ENCODE measurements at places on chromosomes 16 and 17.

DNA sequence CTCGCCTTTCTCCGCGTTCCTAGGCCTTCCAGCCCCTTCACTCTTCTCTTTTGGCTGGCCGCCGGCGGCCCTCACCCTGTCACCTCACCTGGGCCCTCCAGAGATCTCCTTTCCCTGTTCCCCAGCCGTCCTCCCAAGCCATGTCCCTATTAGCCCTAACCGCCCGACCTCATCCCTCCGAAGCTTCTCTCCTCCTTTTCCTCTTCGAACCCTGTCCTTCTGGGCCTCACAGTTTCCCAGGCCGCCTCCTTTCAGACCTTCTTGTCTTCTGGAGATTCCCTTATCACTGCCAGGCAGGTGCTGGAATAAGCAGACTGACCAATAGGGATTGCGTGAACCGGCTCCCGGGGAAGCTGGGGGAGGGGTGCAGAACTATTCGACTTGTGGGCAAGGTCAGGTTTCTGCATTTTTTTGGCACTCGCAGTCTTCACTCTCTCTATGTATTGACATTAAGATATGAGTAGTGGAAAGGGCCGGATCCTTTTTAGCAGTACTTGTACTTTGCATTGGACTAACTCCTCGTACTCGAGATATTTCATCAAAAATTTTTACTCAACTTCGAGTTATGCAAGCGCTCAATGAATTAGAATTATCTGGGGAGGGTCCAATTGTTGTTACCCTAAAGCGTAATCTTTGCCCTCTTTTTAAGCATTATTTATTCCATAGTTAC is 690 bp downstream of the RHOT1 start:
- no peak for DNase-seq

GRCh38 chr17:7005716-7006115 is 6.7 kb upstream of the RNASEK start:
- DNase-seq = no peak

DNA sequence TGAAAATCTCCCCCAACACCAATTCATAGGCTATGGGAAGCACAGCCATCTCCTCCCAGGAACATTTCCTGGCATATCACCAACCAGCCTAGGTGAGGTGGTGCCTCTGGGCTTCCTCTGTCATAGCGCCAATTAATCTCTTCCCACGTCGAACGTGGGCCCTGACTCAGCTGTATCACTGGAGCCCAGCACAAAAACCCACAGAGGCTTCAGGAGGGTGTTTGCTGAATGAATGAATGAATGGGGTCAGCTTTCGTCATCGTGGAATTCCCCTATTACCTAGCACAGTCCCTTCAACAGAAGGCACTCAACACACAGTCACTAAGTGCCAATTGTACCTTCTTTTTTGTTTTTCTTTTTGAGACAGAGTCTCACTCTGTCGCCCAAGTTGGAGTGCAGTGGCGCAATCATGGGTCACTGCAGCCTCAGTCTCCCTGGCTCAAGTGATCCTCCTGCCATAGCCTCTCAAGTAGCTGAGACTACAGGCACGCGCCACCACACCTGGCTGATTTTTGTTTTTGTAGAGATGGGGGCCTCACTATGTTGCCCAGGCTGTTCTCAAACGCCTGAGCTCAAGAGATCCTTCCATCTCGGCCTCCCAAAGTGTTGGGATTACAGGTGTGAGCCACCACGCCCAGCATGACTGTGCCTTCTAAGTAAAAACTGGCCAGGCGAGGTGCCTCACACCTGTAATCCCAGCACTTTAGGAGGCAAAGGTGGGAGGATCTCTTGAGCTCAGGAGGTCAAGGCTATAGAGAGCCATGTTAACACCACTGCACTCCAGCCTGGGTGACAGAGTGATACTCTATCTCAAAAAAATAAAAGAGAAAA is 4.1 kb downstream of the ZNF688 start:
- no peak for DNase-seq

- no peak for DNase-seq
Measured at GRCh38 chr17:50326831-50327364, 19.0 kb upstream of the XYLT2 start.

- DNase-seq = no peak
Measured at GRCh38 chr16:16183562-16183961, 39.7 kb downstream of the ABCC6 start.

DNA sequence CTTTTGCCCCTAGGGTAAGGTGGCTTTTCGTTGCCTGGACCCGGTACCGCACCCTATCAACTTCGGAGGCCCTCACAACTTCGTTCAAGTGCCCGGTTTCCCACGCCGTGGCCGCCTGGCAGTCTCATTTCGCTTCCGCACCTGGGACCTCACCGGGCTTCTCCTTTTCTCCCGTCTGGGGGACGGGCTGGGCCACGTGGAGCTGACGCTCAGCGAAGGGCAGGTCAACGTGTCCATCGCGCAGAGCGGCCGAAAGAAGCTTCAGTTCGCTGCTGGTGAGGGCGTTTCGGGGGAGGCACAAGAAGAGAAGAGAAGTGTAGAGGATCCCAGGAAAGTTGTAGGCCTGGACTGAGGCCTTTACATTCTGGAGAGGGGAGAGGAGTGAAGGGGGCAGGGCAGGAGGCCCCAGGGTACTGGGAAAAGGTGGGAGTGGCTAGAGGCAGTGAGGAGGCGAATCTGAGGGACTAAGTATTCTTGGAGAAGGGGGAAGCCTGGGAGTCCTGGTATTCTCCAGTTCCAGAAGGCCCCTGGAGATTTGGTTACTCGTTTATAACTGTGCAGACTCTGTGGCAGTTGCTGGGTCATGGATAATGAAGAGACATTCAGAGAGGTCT is 5.5 kb downstream of the CNTNAP1 start:
- no peak for DNase-seq

GRCh38 chr16:9645911-9646310 is 536.3 kb downstream of the GRIN2A start:
- no peak for DNase-seq

DNA sequence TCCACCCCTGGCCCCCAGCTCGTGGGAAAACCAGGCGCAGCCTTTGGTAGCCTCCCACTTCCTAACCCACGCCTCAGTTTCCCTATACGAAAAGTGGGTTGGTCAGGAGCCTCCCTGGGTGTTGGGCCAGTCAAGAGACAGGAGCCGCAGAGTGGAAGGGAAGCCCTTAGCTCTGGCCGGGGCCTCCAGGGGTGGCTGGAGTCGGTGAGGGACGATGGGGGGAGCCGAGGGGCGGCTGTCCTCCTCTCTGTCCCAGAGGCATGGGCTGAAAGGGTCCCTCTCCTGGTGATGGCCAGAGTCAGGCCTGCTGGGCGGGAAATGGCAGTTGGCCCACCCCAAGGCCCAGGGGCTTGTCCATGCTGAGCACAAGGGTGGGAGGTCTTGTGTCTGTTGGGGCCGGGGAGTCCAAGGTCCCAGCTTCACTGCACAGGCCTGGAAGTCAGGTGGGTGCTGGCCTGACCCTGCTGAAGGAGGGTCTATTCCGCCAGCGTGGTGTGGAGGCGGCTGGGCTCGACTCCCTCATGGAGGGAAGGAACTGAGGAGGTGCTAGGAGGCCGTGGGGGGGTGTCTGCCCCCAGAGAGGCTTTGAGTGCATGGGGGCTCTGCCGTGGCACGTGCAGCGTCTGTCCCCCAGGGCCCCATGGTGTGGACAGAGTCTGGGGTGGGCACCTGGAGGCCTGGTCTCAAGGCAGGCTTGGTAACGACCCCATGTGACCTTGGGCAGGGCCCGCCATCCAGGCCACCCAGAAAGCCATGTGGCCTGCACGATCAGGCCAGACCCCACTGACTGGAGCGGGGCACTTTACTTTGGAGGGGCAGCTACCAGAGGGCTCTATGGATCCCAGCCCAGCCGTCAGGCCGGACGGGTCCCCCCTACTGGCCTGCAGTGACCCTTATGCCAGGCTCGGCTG is 1.1 kb downstream of the SLC16A3 start:
- DNase-seq = no peak

DNA sequence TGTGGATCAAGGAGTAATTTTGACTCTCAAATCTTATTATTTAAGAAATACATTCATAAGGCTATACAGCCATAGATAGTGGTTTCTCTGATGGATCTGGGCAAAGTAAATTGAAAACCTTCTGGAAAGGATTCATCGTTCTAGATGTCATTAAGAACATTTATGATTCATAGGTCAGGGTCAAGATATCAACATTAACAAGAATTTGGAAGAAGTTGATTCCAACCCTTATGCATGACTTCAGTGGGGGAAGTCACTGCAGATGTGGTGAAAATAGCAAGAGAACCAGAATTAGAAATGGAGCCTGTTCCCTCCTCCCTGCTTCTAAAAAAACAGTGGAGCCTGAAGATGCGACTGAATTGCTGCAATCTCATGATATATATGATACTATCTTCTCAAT is 36.6 kb upstream of the HNF1B start:
- no peak for DNase-seq

- DNase-seq = no peak
Measured at GRCh38 chr17:33457477-33457876, 164.4 kb upstream of the ASIC2 start.

GRCh38 chr16:10480151-10480550 is 94.3 kb downstream of the ATF7IP2 start:
- DNase-seq = no peak

- DNase-seq = no peak
Measured at GRCh38 chr17:68152161-68152571, 95.7 kb upstream of the AMZ2 start.

Measured in stimulated activated CD8-positive, alpha-beta memory T cell treated with anti-CD3 and anti-CD28 coated beads, Interleukin-7, amount 100 ng/mL, for 48 hours (primary cell).